ENCODE measurements at places on chromosomes 3 and 15.

DNA sequence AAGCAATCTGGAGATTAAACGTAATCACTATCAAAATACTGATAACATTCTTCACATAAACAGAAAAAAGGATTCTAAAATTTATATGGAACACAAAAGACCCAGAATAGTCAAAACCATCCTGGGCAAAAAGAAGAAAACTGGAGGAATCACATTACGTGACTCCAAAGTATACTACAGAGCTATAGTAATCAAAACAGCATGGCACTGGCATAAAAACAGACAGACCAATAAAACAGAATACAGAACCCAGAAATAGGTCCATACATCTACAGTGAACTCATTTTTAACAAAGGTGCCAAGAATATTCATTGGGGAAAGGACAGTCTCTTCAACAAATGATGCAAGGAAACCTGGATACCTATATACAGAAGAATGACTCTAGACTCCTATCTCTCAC is 621.9 kb upstream of the CCDC54 start:
- no peak for DNase-seq

GRCh38 chr15:81225161-81225671 is 28.5 kb downstream of the IL16 start:
- DNase-seq = no peak

DNA sequence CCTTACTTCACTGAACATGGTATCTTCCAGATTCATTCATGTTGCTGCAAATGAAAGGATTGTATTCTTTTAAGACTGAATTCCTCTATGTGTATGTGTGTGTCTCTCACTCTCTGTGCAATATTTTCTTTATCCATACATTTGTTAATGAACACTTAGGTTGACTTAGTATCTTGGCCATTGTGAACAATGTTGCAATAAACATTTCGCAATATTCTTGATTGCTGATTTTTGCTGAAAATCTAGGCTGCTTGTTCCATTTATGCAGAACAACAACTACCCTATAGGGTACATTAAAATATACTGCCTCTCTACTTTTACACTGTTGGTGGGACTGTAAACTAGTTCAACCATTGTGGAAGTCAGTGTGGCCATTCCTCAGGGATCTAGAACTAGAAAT is 732.4 kb downstream of the CADM2 start:
- DNase-seq = no peak

DNA sequence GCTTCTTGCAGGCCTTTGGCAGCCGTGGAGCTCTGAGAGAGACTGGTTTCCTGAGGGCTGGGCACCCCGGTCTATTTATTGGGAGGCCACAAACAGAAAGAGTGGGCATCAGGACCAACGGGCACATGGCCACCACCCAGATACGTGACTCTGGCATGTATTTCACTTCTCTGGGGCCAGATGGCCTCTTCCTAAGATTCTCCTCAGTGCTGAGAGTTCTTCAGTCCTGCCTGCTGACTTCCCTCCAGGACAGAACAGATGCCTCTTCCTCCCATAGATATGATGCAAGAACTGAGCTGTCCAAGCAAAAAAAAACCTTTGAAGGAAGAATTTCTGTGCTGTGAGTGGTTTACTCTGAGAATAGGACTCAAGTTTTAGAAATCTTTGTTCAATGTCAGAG is 107.7 kb downstream of the IGF2BP2 start:
- no peak for DNase-seq

DNA sequence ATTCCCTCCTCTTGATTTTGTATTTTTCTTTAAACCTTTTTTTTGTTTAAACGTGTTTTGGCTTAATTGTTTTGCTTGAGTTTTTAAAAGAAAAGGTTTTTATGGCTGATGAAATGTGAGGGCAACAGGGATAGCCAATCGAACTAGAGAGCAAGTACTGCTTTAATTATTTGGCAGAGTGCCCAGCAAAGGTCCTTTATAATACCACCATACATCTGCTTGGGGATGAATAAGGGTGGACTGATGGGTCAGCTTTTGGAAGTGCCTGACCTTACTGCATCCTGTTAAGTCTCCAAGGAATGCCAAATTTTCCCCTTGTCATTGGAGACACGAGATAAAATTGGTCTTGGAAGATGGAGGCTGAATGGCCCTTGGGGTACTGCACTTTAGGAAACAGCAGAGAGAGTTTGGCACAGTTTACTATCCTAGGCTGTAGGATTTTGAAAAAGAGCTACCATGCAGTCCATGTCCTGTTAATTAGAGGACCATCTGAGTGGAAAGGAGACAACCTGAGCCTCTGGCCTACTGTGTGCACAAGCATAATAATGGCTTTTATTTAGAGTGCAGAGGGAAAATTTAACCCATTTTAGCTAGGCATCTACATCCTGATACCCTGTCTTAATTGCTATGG is 19.8 kb upstream of the MTHFS start:
- DNase-seq = no peak

- DNase-seq = no peak
Measured at GRCh38 chr3:31600431-31600830, 67.7 kb downstream of the STT3B start.

DNA sequence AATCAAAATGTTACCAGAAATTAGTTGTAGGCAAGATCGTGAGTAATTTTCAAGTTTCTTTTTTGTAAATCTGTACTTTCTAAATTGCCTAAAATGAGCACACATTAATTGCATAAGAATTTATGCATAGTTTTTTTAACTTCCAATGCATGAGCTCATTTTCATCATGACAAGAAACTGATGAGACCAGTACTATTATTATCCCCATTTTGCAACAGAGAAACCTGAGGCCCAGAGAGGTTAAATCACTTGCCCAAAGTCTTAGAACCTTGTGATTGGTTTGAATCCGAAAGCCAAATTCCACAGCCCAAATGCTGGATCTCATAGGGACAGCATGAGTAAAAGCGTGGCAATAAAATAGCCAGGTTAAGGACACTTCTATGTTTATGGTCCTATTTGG is 274.7 kb downstream of the ERC2 start:
- DNase-seq = no peak

DNA sequence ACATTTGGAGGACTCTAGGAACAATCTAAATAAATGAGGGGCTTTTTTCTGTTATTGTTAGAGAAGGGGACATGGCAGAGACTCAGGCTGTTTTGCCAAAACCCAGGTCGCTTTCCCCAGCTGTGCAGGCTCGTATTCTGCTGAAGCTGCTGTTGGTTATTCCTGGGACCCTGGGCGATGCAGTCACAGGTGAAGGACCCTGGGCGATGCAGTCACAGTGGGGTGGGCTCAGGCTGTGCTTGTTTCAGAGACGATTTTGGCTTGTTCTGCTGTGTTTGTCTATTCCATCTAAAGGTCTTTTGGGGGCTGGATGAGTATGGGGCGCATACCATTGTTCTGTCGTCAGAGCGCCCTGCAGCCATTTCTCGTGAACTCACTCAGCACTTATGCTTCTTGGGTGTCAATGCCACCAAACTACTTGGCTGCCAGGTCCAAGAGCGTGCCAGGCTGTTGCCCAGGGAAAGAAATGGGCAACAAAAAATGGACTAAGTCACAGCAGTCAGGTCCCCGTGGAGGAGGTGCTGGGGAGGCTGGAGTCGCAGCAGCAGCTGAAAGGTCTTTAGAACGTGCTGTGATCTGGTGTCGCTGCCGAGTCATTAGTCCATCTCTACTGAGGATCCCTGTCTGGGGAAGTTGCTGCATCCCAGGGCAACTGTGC is 151.4 kb downstream of the CHDH start:
- DNase-seq = no peak

DNA sequence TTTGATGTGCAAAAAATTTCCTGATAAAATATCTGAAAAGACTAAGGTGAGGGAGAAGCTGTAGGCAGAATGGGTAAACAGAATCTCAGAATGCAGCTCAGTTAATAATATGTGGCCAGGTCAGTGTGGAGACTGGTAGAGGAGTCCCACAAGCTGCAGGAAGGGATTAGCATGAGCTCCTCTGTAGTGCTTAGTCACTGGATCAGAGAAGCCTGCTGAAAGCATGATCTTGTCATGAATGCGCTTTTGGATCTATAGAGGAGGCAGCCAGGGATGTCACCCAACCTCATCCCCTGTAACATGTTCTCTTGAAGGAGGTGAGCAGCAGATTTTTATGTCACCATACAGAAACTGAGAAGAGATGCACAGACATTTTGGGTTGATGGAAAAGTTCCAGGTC is 1035.3 kb upstream of the GBE1 start:
- no peak for DNase-seq

GRCh38 chr3:148457886-148458285 is 239.8 kb upstream of the AGTR1 start:
- DNase-seq = no peak

DNA sequence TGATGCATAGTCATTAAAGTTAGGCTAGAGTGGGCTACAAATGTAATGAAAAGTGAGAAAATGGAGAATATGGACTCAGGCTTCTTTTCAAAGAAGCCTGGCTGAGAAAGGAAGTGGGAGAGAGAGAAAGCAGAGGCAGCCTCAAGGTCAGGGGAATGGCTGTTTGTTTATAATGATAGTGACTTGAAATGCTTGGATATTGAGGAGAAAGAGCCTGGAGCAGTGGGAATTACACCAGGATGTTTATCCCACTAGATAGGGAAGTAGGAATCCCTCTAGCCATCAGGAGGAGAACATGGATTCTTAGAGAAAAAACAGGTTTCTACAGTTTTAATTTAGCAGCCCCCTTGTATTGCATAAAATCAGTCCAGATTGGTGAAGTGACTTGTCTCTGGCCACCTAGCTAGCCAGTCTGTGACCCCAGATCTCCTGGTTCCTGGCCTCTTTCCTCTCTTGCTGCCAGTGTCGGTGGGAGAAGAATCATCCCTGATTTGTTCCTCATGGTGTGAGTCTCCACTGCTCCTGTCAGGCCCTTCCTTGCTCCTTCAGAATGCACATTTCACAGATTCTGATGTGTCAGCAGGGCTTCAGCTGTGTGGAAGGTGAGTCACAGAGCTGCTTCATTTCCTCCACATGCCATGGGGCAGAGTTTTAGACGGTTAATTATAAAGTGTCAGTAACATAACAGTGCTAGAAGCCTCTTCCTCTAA is 32.9 kb downstream of the SEMA6D start:
- no peak for DNase-seq

GRCh38 chr15:39127925-39128617 is 452.8 kb upstream of the THBS1 start:
- DNase-seq = no peak

- no peak for DNase-seq
Measured at GRCh38 chr3:45565342-45565741, 29.2 kb upstream of the LIMD1 start.

- no peak for DNase-seq
Measured at GRCh38 chr3:163422671-163423070, 1655.6 kb downstream of the SI start.

GRCh38 chr15:68440136-68440535 is 8.2 kb upstream of the ITGA11 start:
- DNase-seq = no peak
